T follicular helper cell (primary cell): ENCODE measurements at places on chromosomes 4 and X.

DNA sequence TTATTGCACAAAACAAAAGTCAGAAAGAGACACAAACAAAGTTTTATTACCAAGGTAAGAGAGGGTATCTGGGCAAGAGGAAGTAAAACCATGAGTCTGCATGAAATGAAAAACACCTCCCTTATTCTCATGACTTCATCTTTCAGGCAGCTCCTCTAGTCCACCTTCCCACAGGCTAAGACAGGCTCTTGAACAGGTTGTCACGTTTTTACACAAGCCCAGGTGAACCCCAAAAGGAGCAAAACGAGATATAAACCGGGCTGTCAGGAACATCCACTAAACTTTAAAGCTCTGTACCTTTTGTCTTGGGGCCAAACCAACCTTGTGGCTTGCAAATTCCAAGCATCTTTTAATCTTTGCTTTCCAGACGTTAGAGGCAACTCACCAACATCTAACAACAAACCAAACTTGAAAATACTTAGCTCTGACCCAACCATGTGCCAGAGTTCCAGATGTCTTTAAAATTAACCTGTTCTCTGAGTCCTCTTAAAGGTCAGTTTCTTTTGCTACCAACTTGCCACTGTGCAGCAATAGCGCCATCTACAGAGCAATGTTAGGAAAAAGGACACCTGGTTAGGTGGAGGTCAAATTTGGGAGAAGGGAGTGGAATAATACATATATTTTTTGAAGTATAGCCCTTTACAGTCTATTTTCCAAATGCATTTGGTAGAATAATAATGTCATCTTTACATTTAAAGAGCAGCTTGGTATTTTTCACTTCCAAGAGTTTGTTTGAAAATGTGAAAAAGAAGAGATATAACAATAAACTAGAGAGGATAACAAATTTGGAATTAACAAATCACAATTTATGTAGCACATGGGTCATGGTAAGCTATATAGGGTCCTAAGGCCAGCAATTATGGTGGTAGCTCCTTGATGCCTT, 73.1 kb downstream of the QRFPR start:
- DNase-seq, result peak; percentile 13

GRCh38 chr4:140291259-140291658, 82.2 kb upstream of the SCOC start:
- no peak for DNase-seq

DNA sequence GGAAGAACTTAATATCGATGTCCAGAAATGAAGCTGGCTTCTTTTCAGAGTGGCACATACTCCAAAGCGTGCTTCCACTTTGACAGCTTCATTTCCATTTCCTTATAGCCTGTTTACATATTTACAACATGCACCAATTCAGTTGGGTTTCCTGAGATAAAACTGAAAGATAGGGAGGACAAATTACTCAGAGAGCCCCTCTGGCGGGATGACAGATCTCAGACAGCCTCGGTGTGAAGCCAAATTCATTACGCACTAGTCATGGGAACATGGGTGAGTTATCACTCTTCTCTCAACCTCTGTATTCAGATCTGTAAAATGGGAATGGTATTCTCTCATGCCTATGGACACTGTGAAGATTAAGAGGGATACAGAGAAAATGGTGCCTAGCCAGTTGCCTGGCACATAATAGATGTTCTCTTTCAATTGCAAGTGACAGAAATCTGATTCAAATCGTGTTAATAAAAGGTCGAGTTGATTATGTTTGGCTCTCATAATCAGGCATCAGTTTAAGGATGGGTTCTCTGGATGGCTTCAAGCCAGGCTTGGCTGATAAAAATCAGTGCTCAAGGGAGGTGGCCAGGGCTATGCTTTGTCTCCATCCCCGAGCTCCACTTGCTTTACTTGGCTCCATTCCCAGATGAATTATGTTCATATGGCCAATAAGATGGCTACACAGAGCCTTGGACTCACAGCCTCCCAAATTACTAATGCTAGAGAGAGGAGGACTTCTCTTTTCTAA, 132.2 kb upstream of the C1QTNF7 start:
- DNase-seq, result no peak

GRCh38 chr4:163165217-163166017, 1.3 kb downstream of the NAF1 start:
- DNase-seq, result no peak

DNA sequence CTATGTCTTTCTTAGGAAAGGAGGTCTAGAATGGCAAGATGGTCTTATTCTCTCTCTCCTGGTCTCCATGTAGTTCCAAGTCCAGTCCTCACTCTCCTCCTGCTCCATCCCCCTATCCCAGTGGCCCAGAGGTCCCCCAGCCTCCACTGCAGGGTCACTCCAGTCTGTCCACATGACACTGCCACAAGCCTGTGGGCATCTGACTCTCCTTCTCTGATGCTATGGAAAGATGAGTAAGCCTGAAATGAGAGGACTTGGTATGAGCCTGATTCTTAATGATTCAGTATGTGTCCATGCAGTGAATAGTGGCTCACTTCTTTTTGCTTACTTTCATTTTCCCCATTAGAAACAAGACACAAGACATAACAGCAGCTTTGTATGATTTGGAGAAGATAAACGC, 516.8 kb upstream of the ADGRL3 start:
- DNase-seq, result no peak

DNA sequence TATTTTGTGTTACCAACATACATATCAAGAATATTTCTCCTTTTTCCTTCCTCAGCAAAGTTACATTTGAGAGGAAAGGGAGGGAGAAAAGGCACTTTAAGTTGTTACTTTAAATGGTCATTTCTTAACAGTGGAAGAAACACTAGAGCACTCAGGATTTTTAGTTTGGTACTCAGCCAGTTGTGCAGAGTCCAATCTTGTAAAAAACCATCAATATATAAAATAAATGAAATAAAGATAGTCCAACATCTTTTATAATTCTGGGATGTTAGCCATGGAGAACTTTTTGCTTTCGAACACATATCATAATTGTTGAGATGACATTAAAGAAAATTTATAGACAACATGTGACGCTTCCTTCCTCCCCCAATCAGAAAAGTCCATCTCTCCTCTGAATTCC, 253.8 kb downstream of the QDPR start:
- no peak for DNase-seq

- no peak for DNase-seq
These were observed 141.5 kb downstream of the RPS6KA6 start for GRCh38 chrX:84046403-84046984.

DNA sequence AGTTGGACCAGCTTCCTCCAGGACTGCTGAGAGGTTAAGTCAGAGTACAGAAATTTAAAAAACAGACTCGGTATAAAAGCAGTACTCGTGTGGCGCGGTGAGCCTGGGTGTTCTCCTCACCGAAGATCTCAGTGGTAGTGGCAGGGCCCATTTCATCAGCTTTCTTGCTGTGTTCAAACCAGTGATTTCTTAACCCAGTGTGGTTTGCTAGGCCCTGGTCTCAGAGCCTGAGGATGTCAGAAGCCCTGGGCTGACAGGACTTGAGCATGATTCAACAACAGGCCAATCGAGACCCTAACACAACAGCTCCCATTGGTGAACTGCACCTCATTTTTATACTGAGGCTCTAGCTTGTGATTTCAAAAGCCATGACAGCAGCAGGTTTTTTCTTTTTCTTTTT, 23.2 kb downstream of the PRIMPOL start:
- DNase-seq, result no peak

GRCh38 chr4:2881431-2881830, 37.8 kb downstream of the ADD1 start:
- DNase-seq, result no peak

DNA sequence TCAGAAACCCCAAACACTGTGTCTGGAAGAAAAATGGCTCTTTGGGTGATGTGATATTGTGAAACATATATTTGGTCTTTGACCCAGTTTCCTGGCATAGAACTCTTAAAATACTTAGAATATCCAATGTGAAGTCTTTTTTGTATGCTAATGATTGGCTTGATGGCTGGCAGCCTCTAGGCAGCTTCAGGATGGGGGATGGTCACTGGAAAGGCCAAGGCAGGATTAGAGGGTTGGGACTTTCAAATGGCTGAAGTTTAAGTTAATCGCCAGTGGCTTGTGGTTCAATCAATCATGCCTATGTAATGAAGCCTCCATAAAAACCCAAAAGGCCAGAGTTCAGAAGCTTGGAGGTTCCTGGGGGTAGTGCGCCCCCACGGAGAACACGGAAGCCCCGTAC, 33.5 kb upstream of the ESX1 start:
- DNase-seq, result no peak

DNA sequence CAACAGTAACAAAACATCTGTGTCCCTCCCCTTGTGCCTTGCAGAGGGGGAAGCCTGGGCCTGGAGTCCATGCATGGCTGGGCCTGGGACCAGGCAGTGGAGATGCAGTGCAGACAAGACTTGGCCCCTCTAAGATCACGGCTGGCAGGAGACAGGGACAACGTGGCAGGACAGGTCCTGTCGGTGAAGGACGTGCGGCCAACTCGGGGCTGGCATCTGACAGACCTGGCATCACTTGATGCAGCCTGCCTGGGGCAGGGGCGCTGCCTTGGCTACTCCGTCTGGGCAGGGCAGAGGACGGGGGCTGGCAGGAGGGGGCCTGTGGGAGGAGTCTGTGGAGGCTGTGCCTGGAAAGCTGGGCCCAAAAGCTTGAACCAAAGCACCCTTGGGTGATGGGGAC, 112.1 kb downstream of the CPZ start:
- DNase-seq, result no peak

- no peak for DNase-seq
These were observed 418.6 kb upstream of the DIPK2B start for GRCh38 chrX:45619290-45619689.

GRCh38 chr4:136725286-136726081, 806.8 kb downstream of the PCDH18 start:
- DNase-seq, result no peak

GRCh38 chr4:182694551-182694950, 222.6 kb downstream of the DCTD start:
- DNase-seq, result no peak

- DNase-seq, result no peak
These were observed 24.8 kb downstream of the CXCL1 start for GRCh38 chr4:73894001-73894400.

DNA sequence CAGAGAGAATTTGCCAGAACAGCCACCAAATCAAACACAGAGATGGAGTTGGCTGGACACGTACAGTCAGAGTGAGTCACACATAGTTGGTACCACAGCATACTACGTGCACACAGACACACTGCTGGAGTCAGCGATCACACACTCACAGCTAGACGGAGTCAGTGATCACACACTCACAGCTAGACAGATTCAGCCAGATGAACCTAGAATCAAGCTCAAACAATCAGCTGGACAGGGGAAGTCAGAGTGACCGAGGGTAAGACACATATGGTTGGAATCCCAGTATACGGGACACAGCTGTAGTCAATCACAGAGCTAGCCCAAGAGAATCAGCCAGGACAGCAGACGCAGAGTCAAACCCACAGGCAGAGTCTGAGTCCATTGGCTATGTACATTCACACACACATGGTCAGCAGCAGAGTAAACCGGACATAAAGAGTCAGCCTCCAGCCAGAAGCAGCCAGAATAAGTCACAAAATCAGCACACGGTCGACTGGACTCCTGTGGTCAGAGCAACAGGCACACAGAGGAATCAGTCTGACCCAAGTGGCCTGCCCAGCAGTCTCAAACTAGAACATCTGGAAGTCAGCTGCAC, 4.6 kb downstream of the SLC38A5 start:
- no peak for DNase-seq

DNA sequence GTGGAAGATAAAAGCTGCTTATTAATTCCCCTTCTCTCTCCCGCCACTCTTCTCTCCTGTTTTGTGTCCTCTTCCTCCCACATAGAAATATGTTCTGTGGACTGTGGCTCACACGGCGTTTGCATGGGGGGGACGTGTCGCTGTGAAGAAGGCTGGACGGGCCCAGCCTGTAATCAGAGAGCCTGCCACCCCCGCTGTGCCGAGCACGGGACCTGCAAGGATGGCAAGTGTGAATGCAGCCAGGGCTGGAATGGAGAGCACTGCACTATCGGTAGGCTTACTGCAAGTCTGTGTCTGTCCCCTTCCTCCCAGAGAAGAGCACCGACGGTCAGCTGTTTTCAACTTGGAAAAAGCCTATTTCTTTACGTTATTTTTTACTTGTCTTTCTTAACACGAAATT, 229.1 kb downstream of the DCTD start:
- no peak for DNase-seq

GRCh38 chr4:76308548-76308947, 2.0 kb downstream of the STBD1 start:
- DNase-seq, result no peak

- DNase-seq, result no peak
These were observed 445.6 kb downstream of the ACTRT1 start for GRCh38 chrX:127606590-127606989.

DNA sequence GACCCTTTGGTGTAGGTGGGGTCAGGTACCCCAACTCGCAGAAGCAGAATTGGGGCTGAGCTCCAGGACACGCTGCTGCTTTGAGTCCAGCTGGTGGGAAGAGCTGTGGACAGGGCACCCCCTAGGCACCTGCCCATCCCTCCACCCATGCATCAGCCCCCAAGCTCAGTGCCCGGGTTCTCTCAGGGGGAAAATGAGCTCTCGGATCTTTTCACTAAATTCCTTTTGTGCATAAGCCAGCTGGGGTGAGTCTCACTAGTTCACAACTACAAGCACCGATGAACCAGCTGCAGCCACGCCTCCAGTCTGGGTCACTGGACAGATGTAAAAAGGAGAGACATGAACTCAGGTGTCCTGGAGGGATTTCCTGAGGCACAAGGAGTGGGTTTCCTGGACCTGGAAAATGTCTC, 286.8 kb downstream of the CRLF2 start:
- no peak for DNase-seq

GRCh38 chr4:84498935-84499623, at the start of gene NKX6-1:
Gene NKX6-1, minus strand, starts transcription at chr4:84499292. Its CDS starts 1,064 bp downstream, at chr4:84498228.
- no peak for DNase-seq

DNA sequence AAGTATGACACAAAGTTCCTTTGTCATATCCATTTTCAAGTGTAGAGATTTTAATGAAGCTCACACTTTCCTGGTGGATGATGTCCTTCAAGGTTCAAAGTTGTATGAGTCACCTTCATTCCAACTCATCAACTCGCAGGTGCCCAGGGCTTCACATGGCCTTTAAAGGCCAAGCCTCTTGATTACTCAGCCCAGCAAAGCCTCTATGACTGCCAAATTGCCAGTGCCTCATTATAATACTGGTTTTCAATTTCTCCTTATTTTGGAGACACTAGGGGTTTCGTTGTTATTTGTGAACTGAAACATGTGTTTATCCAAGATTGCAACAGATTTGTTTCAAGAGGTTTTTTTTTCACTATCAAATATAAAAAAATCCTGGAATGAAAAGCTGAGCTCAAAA, 45.9 kb upstream of the PPP3CA start:
- DNase-seq, result no peak
